ENCODE measurements at places on chromosomes 5 and 9.

DNA sequence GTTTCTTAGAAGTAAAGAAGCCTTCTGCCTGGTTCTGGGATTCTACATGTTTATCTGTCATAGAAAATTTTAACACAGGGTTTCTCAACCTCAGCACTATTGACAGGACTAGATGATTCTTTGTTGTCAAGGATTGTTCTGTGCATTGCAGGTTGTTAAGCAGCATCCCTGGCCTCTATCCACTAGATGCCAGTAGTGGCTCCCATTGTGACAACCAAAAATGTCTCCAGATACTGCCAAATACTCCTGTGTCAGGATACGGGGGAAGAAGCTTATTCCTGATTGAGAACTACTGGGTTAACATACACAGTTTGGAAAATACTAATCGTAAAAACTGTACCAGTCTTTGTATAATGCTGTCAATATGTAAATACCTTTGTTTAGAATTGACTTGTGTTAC lies 167.1 kb downstream of the NIPBL start:
- DNase-seq, result no peak

DNA sequence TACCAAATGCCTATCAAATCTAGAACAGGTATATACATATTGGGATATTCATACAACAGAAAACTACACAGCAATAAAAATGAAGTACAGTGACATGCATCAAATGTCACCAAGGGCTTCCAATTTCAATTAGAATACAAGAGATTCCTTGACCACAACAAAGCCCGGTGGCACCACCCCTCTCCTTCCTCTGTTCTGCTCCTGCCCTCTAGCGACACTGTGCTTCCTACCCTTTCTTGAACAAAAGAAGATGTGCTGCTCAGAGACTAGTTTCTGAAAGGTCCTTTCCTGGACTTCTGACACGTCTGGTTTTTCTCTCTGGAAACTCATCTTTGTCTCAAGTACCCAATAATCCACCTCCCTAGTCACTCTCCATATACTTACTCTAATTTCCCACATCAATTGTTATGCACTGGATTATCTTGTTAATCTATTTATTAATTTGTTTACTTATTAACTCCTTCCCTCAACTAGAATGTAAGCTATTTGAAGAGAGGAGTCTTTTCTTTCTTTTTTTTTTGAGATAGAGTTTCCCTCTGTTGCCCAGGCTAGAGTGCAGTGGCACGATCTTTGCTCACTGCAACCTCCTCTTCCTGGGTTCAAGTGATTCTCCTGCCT lies 70.4 kb upstream of the CTSV start:
- DNase-seq, result no peak

DNA sequence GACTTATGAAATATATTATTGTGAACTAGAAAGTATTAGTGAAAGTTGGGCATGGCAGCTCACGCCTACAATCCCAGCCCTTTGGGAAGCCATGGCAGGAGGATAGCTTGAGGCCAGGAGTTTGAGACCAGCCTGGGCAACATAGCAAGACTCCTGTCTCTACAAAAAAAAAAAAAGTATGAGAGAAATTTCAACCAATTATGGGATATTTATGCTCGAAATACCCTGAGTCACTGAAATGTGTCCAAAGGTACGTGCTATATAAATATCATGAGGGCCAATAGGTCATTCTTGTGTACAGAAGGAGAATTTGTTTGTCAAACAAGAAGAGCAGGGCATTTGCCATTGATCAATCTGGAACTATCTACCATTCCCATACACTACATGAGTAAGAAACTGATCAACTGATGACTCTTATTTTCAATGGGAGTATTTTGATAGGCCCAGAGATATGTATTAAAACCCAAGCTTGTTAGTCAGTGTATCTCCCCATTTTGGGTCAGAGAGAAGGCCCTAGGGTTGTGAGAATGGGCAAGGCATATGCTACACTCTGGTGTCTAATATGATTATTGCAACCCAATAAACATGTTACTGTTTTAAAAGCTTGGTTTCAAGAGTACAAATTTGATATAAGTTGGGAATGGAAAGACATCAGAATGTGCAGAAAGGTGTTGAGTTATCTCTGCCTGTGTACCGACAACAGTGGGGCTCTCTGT lies 21.7 kb upstream of the HOMER1 start:
- DNase-seq, result no peak

GRCh38 chr9:136700304-136700703 lies 12.1 kb upstream of the DIPK1B start:
- DNase-seq, result no peak

DNA sequence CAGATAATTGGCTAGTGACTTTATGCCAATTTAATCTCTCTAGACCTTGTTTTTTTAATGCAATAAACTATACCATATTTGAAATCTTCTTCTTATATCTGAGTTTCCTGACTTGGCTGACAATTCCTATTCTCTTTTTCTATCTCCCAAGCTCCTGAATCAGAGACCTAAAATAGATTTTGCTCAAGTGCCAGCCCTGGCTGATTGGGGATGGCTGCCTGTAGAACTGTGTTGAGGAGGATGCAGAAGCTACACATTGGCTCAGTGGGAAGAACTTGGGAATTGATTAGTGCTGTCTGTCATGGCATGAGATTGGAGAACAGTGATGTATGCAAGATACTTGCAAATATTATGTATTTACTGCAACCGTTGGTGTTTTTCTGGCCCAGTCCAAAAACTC lies 132.8 kb downstream of the INSYN2B start:
- no peak for DNase-seq

DNA sequence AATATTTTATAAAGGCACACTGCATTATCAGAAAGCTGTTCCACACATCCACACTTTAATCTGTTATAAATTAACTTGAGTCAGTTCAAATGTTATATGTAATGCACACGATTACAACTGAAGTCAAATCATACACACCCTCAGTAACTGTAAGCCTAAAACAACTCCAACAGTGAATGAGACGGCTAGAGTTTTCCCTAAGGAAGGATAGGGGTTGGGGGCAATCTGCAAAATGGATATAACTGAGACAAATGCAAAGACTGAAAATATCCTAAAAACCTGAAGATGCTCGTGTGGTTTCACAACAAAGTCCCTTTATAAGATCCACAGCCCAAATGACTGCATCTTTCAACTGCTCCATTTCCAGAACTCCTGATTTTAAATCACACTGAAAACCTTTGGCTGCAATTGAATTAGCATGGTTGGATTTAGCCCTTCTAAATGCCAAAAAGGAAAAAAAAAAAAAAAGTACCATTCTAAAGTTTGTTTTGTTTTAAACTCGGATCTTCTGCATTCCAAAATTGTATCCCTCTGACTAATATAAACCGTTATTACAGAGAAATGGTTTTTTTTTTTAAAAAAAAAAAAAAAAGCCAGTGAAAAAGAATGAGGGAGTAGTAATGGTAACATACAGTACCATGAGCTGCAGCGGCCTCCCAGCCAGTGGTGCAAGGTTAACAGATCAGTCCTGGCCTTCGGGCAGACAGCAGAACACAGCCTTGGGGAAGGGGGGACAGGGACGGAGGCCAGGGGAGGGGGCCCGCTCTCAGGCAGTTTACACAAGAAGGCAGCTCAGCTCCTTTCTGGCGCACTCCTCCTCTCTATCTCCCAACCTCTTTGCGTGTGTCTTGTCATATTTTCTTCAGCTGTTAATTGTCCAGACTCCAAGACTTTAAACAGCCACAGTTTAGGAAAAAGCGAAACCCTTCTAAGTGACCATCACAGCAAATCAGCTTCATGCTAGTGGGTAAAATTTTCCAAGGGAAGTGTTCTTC lies 166.1 kb downstream of the BNC2 start:
- DNase-seq, result no peak

DNA sequence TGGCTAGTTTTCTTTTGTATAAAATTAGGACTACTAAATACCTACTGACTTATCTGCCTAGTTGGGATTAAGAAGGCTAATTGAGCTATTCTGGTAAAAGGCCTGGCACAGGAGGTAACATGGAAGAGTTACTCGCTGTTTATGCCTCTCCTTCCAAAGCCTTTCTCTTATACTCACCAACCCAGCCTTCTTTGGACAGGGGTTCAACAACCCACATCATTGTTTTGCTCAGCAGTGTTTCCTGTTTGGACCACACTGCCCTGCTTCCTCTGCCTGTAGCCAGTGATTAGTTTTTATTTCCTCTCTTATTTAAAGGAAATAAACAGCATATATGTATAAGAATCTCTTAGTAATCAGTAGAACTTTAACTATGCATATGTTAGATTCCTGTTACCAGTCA lies 85.1 kb upstream of the TLX3 start:
- DNase-seq, result no peak

DNA sequence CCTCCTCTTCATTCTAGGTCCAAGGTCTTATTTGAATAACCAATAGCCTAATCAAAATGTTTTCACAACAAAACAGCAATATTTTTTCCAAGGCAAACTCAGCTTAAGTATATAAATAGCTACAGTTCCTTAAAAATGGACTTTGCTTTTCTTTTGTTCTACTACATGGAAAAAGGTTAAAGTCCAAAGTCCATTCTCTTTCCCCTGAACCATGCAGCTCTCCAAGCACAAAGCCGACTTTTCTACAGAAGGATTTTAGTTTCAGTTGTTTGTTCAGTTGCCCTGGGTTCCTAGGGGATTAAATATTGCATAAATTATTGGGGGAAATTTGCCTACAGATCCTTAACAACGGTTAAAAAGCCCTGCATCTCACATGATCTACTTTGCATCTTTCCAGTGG lies 677.0 kb upstream of the KLF4 start:
- no peak for DNase-seq

- DNase-seq, result no peak
Measured at GRCh38 chr9:129245276-129245675, 67.2 kb upstream of the IER5L start.

DNA sequence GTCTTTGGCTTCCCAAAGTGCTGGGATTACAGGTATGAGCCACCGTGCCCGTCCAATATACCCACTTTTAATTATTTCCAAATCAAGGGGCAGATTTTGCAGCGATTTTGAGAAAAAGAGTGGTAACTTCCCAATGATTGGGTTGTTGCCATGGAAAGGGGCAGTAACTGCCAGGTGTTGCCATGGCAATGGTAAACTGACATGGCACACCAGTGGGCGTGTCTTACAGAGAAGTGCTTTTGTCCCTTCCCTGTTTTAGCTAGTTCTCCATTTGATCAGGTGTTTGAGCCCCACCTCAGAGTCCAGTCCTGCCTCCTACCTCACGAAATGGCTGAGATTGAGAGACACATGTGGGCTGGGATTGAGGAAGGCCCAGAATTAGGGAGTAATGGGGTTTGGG lies 86.3 kb upstream of the IER5L start:
- no peak for DNase-seq

DNA sequence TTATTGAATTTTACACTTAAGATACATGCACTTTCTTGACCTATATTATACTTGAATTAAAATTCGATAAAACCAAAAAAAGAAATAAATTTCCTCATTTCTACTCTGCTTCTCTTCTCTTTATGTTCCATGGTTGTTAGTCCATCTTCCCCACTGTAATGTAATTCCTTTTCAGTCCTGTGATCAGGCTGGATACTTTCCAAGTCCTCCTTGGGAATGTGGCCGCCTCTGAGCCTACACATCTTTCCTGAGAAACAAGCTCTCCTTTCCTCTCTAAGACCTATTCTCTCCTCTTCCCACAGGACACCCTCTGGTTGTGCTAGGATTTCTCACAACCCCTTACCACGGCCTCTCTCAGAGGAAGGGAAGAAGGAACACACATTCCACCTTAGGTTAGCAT lies 285.1 kb downstream of the DNAH5 start:
- no peak for DNase-seq

DNA sequence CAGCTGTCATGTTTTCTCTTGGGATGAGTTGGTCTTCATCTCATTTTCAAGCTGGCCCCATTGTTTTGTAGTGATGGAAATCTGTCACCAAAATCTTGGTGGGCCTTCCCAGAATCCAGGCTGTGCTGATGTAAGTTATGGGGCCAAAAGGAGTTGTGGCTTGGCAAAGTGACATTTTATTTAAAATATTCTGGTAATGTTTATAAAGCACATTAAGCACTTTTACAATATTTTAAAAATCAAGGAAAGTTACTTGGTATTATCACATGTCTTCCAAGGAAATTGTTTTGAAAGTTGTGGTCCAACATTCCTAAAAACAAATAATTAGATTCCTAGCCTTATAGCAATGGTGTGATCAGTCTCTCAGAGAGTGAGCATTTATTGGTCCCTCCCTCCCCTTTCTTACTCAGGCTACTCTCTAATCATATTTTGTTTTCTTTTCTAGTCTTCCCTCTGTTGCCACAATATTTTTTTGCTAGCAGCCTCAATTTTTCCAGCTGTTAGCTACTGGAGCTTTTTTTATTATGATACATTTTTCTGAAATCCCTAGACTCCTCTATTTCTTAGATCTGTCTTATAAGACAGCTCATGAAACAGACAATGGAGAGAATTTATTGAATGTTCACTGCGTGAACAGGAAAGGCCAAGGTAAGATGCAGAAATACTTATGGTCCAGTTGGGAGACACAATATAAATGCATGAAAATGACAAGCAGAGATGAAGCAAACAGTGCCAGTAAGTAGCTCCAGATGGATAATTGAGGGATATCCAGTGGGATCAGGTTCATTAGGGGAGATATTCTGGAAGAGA lies 408.1 kb upstream of the ZNF608 start:
- DNase-seq, result no peak
